ENCODE measurements at places on chromosomes 3 and 15.

- no peak for DNase-seq
Observed at GRCh38 chr3:22777834-22778233, 425.3 kb upstream of the UBE2E2 start.

GRCh38 chr3:165192610-165193192 lies 3.5 kb downstream of the SLITRK3 start:
- DNase-seq: no peak

GRCh38 chr3:97680210-97680609 lies 84.3 kb upstream of the ARL6 start:
- no peak for DNase-seq

DNA sequence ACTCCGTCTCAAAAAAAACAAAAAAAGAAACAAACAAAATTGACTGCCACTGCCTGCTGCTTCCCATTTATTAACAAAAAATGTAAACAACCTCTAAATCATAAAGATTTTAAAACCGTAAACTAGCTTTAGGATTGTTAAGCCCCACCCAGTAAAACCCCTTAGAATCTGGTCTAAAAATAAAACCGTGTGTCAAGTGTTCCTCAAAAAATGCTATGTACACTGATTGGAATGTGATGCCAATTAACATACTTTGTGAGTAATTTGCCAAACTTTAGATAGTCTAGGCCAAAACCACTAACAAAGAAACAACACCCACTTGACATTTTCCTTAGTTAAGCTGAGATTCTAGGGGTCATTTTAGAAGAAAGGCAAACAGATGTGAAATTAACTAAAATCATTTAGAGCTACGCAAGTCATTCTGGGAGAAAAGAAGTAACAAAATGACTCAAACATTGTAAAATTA lies 5.3 kb downstream of the RAF1 start:
- no peak for DNase-seq

GRCh38 chr3:47701388-47701787 lies 80.3 kb downstream of the SMARCC1 start:
- DNase-seq: no peak

DNA sequence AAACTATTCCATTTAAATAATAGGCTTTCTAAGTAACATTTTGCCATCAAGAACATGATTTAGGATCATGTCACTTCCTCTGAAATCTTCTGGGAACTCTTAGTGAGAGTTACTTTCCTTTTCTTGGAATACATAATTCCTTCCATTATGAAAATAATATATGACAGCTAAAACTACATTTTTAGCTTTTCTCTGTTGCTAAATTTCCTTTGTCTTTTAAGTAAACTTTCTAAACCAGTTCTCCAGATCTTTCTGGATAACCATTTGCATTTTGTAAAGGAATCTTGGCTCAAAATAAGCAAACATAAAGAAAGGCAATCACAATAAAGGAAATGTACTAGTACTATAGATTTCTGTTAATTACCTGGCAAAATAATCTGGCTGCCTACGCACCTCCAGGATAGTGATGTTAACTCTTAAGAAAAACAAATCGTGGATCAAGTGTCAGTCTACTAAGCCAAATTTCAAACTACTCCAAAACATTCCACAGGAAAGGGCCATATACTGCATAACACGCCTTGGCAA lies 165.7 kb downstream of the ZNF385D start:
- DNase-seq: no peak

DNA sequence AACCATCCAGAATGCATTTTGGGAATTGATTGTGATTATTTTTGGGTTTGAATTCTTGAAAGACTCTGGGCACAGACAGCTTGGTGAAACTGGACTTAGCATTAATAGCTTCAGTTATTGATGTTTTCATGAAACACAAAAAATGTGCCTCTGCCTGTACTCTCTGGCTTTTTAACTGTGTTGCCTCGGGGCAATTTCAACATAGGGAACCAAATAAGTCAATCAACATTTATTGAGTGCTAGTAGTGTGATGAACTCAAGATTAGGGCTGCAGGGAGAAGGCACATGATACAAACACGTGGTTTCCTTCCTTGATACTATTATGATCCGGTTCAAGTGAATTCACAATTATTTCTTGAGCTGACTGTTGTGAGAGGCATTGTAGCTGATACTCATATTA lies 50.8 kb downstream of the UNC13C start:
- no peak for DNase-seq

GRCh38 chr3:38130631-38131065 lies 6.3 kb downstream of the ACAA1 start:
- DNase-seq: no peak

DNA sequence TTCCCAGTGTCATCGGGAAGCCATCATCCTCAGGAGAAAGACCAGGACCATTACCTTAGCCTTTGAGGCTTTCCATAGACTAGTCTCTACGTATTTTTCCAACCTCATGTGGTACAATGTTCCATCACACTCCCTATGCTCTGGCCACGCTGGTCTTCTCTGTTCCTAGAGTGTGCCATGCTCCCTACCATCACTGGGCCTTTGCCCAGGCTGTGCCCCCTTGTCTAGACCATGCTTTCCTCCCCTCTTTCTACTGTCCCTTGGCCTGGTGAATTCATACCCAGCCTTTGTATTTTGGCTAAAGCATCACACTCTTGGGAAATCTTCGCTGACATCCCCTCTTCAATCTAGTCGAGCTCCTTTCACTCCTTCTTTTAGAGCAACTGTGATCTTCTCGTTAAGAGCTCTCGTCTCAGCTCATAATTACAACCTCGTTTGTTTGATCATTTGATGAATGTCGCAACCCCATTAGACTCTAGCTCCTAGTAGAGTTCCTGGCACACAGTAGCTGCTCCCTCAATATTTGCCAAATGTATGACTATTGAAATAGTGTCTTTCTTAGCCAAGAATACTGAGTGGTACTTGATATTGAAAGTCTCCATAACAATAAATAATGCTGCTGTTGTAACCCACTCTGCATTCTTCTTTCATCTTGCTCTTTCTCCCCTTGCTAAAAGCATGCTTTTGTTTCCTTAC lies 100.2 kb upstream of the FAM3D start:
- DNase-seq: no peak

DNA sequence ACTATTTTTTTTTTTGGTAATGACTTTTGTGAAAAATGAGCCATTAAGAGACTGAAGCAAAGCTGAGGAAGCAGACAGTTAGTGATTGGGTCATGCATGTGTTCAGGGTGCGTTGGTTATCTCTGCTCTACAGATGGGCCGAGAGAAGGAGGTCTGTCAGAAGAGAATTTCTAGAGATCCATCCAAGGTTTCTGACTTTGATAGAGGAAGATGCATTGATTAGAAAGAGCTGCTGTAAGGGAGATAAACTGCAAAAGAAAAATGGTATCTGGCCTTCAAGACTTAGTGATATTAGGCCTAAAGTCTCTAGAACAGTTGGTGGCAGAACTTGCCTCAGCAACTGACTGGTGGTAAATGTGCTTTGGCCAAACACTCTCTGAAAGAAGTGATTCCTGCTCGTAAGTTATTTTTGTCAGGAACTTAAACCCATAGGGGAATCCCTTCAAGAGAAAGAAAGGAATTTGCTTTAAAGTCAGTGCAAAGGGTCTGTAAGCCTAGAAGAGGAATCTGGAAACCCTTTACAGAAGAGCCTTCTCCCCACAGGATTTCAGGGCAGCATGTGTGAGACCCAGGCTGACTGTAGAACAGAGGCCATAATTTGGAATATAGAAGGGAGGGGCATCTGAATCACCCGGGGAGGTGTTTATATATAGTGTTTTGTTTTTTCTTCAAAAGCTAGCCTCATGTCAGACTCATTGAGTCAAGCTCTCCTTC lies 67.8 kb downstream of the OPA1 start:
- no peak for DNase-seq

DNA sequence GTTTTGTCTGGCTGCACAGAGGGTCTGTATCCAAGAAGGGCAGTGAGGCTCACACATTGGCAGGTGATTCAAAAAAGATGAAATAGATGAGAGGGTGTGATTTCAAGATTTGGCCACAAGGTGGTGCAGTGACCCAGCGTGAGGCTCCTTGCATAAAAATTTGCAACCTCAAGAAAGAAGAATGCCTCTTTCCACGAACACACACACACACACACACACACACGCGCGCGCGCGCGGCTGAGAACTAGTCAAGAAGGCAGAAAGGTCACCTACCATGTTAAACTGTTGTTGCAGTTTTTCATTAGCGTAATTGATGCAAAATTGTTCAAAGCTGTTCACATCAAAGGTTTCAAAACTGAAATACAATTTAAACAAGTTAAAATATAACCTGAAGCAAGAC lies 39.2 kb downstream of the MYO5C start:
- DNase-seq: peak; percentile 50

- DNase-seq: no peak
Observed at GRCh38 chr15:100722551-100723314, 120.3 kb downstream of the ASB7 start.

GRCh38 chr3:46564190-46565021 lies 1.7 kb downstream of the LRRC2 start:
- DNase-seq: no peak

- no peak for DNase-seq
Observed at GRCh38 chr3:27133060-27133459, 236.1 kb downstream of the NEK10 start.

DNA sequence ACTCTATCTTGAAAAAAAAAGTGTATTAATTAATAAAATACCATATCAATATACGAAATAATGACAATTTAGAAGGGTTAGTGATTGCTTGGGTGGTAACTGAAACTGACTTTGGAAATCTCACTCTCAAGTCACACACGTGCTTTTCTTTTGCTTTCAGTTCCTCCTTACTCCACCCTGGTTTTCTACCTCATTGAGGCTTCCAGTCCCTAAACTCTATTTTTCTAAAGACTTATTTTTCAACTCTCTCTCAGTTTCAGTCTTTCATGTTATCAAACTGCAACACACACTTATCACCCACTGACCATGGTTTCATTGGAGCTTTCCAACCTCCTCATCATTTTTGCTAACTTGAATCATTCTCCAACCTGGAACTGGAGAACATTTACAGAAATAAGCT lies 23.5 kb downstream of the IL12A start:
- DNase-seq: no peak

GRCh38 chr3:113948015-113948917 lies 453 bp downstream of the ZDHHC23 start:
- no peak for DNase-seq

DNA sequence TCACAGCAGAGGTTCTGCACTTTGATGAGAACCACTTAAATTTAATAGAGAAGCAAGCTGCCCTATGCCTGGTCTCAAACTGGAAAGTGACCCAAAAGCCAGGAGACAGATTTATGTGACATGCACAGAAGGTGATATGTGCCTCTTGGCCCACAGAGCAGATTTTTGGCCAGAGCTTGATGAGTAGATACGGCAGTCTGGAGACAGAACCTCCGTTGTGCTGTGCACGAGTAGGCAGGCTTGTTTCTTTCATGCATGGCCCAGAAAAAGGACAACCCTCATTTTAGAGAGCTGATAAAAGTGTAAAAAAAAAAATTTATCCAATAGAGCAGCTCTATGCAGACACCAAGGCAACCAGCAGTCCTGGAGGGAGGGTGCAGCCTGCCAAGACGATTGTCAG lies 423.1 kb downstream of the CNTN6 start:
- DNase-seq: no peak

DNA sequence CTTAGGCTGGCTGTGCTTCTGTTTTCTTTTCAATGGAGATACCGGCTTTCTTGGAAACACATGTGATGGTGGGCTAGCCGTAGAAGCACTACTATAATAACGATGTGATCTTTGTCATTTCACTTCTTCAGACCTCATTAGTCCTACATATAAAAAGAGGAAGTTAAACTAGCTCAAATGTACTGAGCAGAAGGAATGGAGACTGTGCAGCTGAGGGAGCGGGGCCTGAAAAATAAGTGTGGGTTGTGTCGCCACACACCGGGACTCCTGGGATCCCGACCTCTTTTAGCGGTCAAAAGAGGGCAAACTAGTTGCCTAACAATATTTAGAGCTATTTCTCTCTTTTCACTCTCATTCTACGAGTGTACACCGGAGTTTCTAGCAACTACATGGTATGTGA lies 1.0 kb upstream of the RNF7 start:
- DNase-seq: no peak

GRCh38 chr3:151625586-151625985 lies 108.1 kb upstream of the AADACL2 start:
- DNase-seq: no peak

- DNase-seq: no peak
Observed at GRCh38 chr3:54202054-54202453, 79.7 kb downstream of the CACNA2D3 start.

DNA sequence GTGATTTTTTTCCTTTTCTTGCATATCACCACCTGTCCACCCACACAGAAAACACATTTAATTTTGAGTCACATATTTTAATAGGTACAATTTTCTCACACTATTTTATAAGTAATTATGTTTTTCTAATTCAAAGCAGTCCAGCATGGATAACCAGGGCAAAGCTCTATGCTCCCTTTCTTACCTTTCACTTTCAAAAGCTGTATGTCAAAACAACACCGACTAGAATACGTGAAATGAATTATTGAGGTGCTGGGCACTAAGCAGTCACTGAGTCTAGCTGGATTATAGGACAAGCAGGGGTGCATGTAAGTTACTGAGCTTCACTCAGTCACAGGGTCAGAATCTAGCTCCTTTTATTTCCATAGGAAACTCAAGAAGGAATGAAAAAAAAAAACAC lies 60.6 kb downstream of the LSAMP start:
- DNase-seq: no peak

GRCh38 chr3:66344848-66345578 lies 124.2 kb downstream of the SLC25A26 start:
- DNase-seq: no peak
